Stomach (tissue), 19 donors: ENCODE measurements at places on chromosomes 6 and 20. TPM values are rescaled to one million over a fixed set of nuclear protein-coding genes. Genes with fewer than 3 reads are reported as not detected.

- peaks cover 5% of the 10 kb centered on the region for H3K27me3 ChIP-seq
- H3K4me1 ChIP-seq: no peaks in the 10 kb centered on the region
- no peaks in the 10 kb centered on the region for H3K36me3 ChIP-seq
- no peak for DNase-seq
- peak overlapping the region; percentile 56 for H3K4me3 ChIP-seq
Measured at GRCh38 chr6:160347259-160348222, 637 bp upstream of the SLC22A3 start.

DNA sequence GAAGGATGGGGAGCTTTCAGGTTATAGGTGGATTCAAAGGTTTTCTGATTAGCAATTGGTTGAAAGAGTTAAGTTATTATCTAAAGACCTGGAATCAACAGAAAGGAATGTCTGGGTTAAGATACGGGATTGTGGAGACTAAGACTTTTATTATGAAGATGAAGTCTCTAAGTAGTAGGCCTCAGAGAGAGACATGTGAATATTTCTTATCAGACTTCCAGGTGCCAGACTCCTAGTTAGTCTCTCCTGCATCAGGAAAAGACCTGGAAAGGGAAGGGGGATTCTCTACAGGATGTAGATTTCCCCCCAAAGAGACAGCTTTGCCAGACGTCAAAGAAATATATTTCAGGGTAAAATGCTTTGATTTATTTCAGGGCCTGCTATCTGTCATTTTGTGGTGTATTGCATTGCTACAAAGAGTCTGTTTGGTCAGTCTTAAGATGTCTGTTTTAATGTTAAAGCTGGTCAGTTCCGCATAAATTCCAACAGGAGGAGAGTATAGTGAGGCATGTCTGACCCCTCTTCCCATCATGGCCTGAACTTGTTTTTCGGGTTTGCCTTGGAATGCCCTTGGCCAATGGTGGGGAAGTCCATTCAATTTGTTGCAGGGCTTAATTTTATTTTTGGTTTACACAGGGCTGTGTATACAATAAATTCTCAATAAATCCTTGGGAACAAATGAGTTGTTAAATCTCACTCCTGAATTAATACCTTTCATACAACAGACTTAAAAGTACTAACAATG lies 103.4 kb upstream of the RALGAPA2 start:
- no peaks in the 10 kb centered on the region for H3K36me3 ChIP-seq
- no peak overlapping the region for H3K27ac ChIP-seq

- peaks cover 34% of the 10 kb centered on the region for H3K4me1 ChIP-seq
- H3K36me3 ChIP-seq: no peaks in the 10 kb centered on the region
Measured at GRCh38 chr20:36549628-36549941, 8.3 kb downstream of the MYL9 start.

- peak overlapping the region; percentile 69 for H3K27ac ChIP-seq
- no peaks in the 10 kb centered on the region for H3K36me3 ChIP-seq
- H3K4me3 ChIP-seq: no peak overlapping the region
- H3K4me1 ChIP-seq: peaks cover 22% of the 10 kb centered on the region
- DNase-seq: no peak
- no peaks in the 10 kb centered on the region for H3K27me3 ChIP-seq
Measured at GRCh38 chr20:50562262-50562701, 52.1 kb downstream of the PTPN1 start.

LTB gene
- total RNA-seq: not detected

- no peak overlapping the region for H3K4me3 ChIP-seq
- peaks cover 17% of the 10 kb centered on the region for H3K4me1 ChIP-seq
- H3K27me3 ChIP-seq: no peaks in the 10 kb centered on the region
- DNase-seq: no peak
- no peak overlapping the region for H3K27ac ChIP-seq
Measured at GRCh38 chr6:139640448-139640847, 266.0 kb upstream of the CITED2 start.

FAM217A gene
- total RNA-seq: not detected

SLC35D3 gene
- total RNA-seq: not detected

DNA sequence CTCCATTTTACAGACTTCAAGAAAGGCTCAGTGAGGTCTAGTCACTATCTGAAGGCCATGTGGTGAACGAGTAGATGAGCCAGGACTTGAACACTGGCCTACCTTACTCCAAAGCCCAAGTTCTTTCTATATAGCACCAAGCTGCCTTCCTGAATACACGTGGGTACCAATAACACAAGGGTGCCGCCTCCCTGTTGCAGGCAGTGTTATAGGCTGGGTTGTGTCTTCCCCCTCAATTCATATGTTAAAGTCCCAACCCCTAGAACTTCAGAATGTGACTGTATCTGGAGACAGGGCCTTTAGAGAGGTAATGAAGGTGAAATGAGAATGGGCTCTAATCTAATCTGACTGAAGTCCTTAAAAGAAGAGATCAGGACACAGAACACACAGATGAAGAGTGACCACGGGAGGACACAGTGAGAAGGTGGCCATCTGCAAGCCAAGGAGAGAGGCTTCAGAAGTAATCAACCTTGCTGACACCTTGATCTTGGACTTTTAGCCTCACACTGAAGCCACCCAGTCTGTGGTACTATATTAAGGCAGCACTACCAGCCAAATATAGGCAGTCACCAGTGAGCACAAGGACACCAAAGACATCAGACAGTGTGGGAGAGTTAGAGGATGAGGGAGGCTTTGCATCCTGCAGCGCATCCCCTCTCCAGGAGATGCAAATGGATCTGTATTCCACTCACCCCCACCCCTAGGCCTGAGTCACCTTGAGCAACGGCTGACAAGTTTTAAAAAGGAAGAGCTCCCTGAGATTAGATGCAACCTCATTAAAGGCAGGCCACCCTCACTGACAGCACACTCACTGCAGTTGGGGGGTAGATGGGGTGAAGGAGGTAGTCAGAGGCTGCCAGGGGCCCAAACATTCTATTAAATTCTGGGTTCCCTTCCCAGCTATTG lies 40.9 kb upstream of the LYRM2 start:
- H3K27ac ChIP-seq: no peak overlapping the region
- H3K27me3 ChIP-seq: no peaks in the 10 kb centered on the region
- no peaks in the 10 kb centered on the region for H3K4me1 ChIP-seq
- H3K4me3 ChIP-seq: no peak overlapping the region
- H3K36me3 ChIP-seq: peaks cover 73% of the 10 kb centered on the region

DNA sequence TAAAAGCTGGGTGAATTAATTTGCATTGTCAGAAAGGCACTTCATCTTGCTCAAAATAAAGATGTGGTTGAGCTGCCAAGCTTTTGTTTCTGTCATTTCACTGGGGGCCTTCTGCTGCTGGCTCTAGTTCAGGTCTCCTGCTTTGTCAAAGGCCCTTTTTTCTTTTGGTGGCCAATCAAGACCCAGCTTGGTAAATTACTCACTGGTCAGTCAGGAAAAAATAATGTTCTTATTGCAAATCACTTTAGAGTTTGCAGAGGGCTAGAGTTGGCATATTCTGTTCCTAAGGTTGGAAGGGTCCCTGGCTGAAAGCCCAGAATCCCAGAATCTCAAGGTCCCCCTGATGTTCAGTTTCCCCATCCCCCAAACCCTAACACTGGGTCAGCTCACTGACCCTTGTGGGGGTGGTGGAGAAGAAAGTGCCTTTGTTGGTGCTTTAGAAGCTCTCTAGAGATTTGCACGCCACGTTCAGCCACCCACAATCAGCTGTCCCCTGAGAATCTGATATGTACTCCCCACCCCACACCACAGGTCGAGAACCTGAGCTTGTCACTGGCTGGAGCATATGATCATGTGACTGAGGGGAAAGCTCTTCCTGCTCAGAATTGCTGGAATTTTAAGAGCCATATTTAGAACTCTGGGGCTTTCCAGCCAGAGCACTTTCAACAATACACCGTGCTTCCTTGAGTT lies 21.7 kb upstream of the BNIP5 start:
- H3K4me1 ChIP-seq: peaks cover 23% of the 10 kb centered on the region
- H3K36me3 ChIP-seq: no peaks in the 10 kb centered on the region
- peak overlapping the region; percentile 47 for H3K27ac ChIP-seq
- no peak for DNase-seq
- H3K4me3 ChIP-seq: no peak overlapping the region

DNA sequence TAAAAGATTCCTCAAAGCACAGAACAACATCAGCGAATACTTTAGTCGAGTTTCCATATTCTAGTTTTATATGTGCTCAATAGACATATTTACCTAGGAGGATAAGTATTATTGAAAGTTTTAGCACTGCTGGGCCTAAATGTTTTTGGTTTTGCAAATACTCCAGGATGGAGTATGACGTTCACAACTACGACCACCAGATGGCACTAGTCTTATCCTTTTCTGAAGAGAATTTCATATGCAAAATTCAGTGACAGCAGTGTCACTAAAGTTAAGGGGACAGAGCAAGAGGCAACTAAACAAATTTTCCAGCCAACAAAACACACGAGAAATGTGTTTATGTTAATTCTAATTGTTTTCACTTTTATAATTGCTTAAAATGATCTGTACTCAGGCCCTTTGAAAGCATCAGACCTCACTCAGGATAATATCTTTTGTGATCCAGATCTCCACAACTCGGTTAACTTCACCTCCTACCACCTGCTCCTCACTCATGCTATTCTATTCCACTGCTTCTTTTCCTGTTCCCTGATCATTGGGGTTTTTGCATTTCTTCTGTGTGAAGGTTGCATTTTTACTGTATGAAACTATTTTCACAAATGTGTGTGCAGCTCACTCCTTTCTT lies 220.8 kb downstream of the TRDN start:
- H3K27ac ChIP-seq: no peak overlapping the region
- no peaks in the 10 kb centered on the region for H3K36me3 ChIP-seq
- H3K4me3 ChIP-seq: no peak overlapping the region
- no peaks in the 10 kb centered on the region for H3K27me3 ChIP-seq

HRH3 gene
- total RNA-seq: not detected

DNA sequence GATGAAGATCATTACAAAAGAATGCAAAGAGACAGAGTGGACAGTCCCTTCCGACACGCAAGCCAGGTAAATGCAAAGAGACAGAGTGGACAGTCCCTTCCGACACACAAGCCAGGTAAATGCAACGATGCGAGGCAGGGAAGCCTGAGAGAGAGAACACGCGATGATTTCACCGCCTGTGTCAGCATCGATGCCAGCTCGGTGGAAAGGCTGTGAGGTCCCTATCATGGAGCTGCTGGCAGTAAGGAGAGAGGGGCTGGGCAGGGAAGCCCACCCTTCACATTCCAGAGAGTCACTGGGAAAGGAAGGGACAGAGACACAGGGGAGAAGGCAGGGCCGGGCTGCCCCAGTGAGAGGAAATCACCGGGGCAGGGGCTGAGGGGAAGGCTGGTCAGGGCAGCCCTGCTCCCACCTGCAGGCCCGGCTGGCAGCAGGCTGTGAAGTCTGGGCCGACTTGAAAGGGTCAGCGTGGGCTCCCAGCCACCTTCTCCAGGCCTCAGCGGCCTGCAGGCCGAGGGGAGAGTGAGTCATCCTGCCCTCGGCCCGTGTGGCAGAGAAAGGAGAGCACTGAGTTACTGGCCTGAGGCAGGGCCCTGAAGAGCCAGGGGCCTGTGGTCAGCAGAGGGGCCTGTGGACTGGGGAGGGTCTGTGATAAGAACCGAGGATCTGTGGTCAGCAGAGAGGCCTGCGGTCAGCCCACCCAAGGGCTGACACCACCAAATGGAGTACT lies 80.4 kb downstream of the DACT2 start:
- no peak for DNase-seq
- H3K27me3 ChIP-seq: no peaks in the 10 kb centered on the region
- no peaks in the 10 kb centered on the region for H3K4me1 ChIP-seq
- H3K36me3 ChIP-seq: no peaks in the 10 kb centered on the region
- no peak overlapping the region for H3K27ac ChIP-seq

GRCh38 chr20:62209850-62210495 lies 10.1 kb downstream of the HRH3 start:
- peaks cover 60% of the 10 kb centered on the region for H3K27me3 ChIP-seq
- no peaks in the 10 kb centered on the region for H3K4me1 ChIP-seq
- no peak overlapping the region for H3K27ac ChIP-seq
- no peaks in the 10 kb centered on the region for H3K36me3 ChIP-seq
- no peak for DNase-seq

TPD52L2 gene
- 44.0 TPM for total RNA-seq

LINC00237 gene
- total RNA-seq: not detected
